ENCODE measurements at places on chromosomes 1 and 21. TPM values are rescaled to one million over a fixed set of nuclear protein-coding genes. Genes with fewer than 3 reads are reported as not detected.

DNA sequence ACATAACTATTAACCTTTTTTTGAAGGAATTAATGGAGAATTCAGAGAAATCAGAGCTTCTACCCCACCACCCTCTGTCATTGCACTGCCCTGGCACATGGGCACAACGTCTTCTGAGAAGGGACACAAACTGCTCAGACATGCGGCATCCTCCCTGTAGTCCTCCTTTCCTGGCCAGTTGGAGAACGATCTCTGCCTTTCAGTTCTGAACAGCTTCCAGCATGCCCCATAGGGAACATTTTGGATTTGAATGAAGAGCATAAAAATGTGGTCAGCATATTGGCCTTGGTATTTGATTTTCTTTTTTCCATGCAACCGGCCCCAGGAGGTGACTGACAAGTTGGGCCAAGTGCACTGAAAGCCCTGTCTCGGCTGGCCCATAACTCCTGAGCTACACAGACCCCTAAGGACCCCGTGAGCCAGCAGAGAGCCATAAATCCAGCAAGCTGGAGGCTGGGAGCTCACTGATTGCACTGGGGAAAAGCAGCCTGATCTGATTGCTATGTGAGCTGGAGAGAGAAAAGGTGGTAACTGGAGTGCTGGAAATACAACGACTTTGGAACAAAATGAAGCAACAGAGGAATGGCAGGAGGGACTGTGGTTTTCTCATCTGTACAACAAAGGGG lies 10.9 kb upstream of the BLACAT1 start:
- H3K4me3 ChIP-seq = no peak overlapping the region
- no peak overlapping the region for H3K27ac ChIP-seq
- no peaks in the 10 kb centered on the region for H3K36me3 ChIP-seq
- no peaks in the 10 kb centered on the region for H3K4me1 ChIP-seq

GRCh38 chr1:233463333-233463732 lies 135.8 kb downstream of the MAP3K21 start:
- no peak overlapping the region for H3K27ac ChIP-seq
- H3K27me3 ChIP-seq = peaks cover 4% of the 10 kb centered on the region
- H3K4me1 ChIP-seq = no peaks in the 10 kb centered on the region
- H3K36me3 ChIP-seq = no peaks in the 10 kb centered on the region

GRCh38 chr21:31248598-31248997 lies 95.5 kb downstream of the TIAM1 start:
- no peaks in the 10 kb centered on the region for H3K4me1 ChIP-seq
- no peak overlapping the region for H3K4me3 ChIP-seq
- H3K27me3 ChIP-seq = no peaks in the 10 kb centered on the region
- no peak for DNase-seq
- H3K27ac ChIP-seq = no peak overlapping the region
- peaks cover 45% of the 10 kb centered on the region for H3K36me3 ChIP-seq

The ADORA1 gene
- not detected for total RNA-seq

The UBE2U gene
- not detected for total RNA-seq

The KCNA3 gene
- 38.1 TPM for total RNA-seq

The CAPN9 gene
- total RNA-seq = not detected

The MAP10 gene
- 3.3 TPM for total RNA-seq

The POTED gene
- total RNA-seq = not detected

All from activated T-helper 1 cell treated with anti-CD3 and anti-CD28 coated beads, Interleukin-12 subunit alpha, Interleukin-12 subunit beta, Interleukin-2, Interleukin-4 antibody, amounts not matched to agents 30 ng/mL and 10 ng/mL and 1 ng/mL, durations not matched to agents 14 hours and 24 hours and 36 hours (primary cell).